Mucosa of descending colon (tissue), 3 donors: ENCODE measurements at places on chromosomes 3 and 15.

DNA sequence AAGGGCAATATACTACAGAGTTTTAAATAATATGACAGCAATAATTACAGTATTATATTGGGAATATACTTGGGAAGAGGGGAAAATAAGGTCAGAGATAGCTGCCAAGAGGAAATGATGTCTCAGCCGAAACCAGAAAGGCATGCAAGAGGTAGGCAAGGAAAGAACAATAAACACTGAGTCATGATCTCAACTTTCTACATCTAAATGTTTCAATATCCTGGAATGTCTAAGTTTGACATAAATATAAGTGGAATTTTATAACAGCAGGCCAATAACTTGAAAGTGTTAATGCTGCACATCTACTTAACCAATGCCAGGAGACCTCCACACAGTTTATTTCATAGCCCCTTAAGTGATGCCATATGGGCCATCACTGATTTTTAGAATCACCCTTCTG lies 99.8 kb upstream of the CPNE4 start:
- DNase-seq = no peak

DNA sequence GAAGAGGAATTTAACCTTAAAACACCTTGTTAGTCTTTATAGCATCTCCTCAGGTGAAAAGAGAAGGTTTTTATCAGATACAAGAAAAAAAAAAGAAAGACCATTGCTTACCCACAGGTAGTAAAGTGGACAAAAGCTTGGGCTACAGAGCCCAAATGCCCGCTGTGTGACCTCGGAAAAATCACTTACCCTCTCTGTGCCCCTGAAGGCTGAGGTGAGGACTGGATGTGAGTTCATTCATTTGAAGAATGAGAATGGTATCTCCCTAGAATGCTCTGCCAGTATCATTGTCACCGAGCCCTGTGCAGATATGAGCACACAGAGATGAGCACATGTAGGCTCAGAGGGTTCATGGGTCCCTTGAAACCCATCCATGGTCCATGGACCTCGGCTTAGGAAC lies 17.6 kb upstream of the FAM240A start:
- DNase-seq = no peak

DNA sequence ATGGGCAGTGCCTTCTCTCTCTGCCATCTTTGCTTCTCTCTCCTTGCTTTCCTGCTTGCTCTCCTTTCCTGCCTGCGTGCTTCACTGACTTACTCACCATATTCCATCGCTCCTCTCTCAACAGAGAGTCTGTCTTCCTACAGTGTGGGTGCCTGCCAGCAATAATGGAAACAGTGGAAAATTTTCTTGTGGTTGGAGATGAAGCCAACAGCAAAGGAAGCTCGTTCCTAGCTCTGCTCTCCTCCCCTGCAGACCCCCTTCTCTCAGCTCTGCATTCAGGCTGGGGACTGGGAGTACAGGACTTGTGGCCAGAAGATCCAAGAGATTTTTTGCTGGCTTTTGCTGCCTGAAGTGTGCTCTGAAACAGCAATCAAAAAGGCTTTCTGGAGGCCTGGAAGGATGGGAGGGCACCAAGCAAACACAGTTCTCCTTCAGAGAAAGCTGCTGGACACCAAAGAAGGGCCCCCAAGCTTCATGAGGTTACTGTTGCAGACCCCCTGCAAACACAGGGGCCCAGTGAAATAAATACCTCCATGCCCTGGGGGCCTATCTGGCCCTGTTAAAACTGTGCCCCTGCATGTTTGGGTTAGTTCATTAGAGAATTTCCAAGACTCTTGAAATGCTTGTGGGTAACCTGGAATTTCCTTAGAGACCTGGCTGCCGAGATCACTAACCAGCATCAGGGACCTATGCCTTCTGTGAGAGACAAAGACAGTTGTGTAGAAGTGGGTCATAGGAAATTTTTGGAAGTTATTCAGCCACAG lies 149.9 kb upstream of the RASGRP1 start:
- DNase-seq = no peak

GRCh38 chr15:65130941-65131340 lies 2.7 kb downstream of the PDCD7 start:
- DNase-seq = no peak

GRCh38 chr3:156098437-156099035 lies 21.8 kb upstream of the KCNAB1 start:
- no peak for DNase-seq

GRCh38 chr15:60379525-60380274 lies 18.1 kb downstream of the ANXA2 start:
- DNase-seq = no peak

GRCh38 chr3:73568371-73568862 lies 56.3 kb downstream of the PDZRN3 start:
- no peak for DNase-seq

- DNase-seq = no peak
These were observed 41.2 kb downstream of the OIP5 start for GRCh38 chr15:41291065-41291631.

DNA sequence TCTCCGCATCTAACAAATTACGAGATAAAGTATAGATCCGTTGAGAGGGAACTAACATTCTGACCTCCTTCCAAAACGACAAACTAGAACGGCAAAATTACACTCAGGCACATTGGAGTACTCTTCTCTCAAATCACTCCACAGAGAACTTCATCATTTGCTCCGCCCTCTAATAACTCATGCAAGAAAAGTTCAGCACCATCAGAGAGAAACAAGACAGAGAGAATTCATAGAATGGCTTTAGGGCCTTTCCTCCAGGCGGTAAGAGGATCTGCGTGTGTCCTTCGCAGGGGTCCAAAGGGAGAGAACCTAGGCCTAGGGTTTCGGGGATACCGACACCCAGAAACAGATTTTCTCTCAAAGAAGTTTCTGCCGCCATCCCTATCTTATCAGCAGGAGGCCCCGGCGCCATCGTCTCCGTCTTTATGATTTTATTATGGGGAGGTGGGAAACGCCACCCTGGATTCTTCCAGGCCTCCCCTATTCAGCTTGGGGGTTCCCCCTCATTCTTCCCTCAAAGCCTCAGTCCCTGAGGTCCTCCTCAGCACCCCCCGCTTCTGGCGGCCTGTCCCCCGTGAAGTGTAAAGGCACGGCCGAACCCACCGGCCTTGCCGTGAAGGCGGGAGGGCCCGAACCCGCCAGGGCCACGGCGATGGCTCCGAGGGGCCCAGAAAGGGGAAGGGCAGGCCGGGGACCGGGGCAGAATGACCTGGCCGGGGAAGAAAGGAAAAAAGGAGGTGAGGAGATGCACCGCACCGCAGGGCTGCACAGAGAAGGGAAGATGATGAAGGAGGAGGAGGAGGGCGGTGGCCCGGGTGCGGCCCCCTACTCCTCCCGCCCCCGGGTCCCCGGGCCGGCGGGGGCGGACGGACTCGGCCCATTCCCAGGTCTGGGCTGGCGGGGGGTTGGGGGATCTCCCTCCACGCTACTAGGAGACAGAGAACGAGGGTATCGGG lies 768 bp downstream of the UBXN7 start:
- peak; percentile 63 for DNase-seq

GRCh38 chr15:31522028-31522427 lies 195.4 kb downstream of the KLF13 start:
- DNase-seq = no peak

- DNase-seq = no peak
These were observed 53.8 kb downstream of the MAP2K1 start for GRCh38 chr15:66440501-66440900.

DNA sequence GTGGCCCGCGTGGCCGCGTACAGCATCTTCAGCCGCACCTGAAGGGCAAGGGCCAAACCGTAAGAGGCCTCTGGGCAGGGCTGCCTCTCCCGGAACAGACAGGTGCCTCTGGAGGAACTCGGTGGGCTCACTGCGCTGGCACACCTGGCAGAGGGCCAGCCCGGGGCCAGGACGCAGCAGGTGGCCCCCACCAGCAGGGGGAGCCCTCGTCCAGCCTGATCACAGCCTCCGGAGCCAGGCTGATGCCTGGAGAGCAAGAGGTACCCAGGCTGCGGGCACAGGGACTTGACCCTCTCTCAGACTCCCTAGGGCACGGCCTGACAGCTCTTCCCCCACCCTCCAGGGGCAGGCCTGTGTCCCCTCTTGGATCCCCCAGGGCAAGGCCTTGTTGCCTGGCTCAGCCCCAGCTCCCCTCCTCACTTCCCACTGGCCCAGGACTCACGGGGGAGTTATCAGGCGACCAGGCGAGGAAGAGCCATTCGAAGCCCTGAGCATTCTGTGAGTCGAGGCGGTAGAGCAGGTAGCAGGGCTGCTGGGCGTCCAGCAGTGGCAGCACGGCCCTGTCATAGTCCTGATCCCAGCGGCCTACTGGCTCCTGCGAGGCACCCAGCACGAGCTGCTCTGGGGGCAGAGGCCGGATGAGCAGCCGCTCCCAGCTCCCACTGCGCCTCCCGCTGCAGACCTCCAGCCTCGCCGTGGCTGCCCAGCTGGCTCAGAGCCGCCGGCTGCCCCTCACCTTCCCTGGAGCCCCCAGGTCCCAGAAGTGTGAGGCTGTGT lies 6.2 kb upstream of the TLR9 start:
- DNase-seq = peak; percentile 86

- DNase-seq = no peak
These were observed 60.9 kb downstream of the PRICKLE2 start for GRCh38 chr3:64164349-64164748.

DNA sequence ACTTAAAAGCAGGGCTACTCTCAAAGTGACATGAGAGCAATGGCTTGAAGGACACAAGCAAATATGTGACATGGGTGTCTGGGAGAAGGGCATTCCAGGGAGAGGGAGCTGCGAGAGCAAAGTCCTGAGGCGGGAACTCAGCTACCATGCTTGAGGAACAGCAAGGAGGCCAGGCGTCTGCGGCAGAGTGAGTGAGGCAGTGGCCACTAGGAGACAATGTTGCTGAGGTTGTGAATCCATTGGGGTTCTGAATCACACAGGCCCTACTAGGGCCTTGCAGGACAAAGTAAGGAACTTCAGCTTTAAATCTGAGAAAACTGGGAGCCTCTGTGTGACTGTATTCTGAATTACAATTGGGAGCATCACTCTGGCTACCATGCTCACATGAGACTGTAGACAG lies 94.1 kb upstream of the PRICKLE2 start:
- no peak for DNase-seq

DNA sequence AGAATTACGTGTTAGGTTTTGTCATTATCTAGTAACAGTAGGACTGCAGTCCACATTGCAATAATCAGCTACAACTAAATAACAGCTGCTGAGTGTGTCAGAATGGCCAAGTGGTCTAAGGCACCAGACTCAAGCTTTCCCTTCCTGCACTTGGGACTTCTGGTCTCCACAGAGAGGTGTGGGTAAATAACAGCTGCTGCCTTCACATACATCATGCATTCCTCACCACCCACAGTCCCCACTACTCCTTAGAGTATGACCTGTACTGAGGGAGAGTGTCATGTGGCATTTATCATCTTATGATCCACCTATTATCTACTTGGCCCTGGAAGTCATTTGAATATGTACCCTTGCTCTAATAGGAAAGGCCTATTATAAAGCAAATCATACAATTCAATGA lies 22.2 kb upstream of the ZMAT3 start:
- no peak for DNase-seq

GRCh38 chr3:194293546-194294198 lies 57.5 kb downstream of the CPN2 start:
- DNase-seq = no peak

DNA sequence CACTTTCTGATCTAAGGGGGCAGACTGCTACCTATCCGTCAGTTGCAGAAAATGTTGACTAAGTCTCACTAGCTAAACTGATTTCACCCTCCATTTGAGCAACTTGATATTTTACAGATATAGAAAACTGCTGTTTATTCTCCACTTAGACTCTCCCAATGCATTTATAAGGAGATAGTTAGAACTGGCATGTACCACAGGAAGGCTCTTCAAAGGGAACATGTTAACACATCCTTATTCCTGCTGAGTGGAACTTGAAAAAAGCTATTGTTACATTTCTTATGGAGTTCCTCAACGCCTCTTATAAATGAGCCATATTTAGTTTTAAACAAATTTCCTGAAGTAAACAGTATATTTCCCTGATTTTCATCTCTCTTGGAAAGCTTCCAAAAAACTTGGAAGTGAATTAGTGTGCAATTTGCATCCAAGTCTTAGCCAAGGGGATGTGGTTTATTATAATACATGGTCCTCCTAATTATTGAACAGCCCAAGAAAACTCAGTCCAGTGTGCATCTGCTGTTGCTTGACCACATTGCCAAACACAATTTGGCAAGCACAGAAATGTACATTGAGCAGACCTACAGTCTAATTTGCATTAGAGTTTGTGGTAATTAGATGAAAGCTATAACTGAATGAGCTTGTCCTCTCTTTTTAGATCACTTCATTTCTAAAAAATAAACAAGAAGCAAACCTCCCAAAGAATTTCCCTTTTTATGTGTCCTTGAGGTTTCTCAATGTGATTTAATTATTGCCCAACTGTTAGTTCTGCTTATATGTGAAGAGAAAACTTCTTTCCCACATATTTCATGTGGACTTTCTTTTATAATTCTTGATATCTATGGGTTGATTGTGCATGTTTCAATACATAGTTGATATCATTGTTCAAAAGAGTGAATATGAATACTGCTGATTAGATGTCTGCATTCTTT lies 72.6 kb upstream of the DPH6 start:
- DNase-seq = no peak
